Chondrocyte (in vitro differentiated cells): ENCODE measurements at places on chromosomes 16 and 17. TPM values are rescaled to one million over a fixed set of nuclear protein-coding genes. Genes with fewer than 3 reads are reported as not detected.
A peak's percentile ranks its signal among the peaks of the same experiment; 100 is the strongest.

Gene TP53TG3
- total RNA-seq = not detected in 3 replicates

GRCh38 chr16:77794586-77794985 lies 6.2 kb downstream of the VAT1L start:
- H3K27me3 ChIP-seq = peaks cover 36% of the 10 kb centered on the region
- no peak for DNase-seq
- no peaks in the 10 kb centered on the region for H3K36me3 ChIP-seq

Gene ADAP2
- 0.32 to 1.3 TPM (median 0.64 TPM) in 3 replicates for total RNA-seq

DNA sequence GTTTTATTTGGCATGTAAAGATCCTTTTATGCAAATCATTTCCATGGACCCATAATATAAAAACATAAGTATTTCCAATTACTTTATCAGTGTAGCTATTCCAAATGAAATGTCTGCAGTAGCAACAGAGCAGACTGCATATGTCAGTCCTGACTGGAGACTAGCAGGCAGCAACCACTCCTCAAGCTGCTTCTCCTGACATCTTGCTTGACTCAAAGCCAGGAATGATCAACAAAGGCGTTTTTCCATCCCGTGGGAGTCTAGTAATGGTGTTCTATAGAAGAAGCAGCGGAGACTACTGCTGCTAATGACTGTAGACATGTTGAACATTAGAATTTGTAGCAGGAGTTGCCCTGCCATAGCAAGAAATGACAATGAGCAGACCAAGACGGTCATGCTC lies 73.2 kb upstream of the AKTIP start:
- no peaks in the 10 kb centered on the region for H3K4me1 ChIP-seq
- H3K4me3 ChIP-seq = no peak overlapping the region
- peaks cover 8% of the 10 kb centered on the region for H3K36me3 ChIP-seq

GRCh38 chr17:81328978-81329926 lies 34.1 kb upstream of the SLC38A10 start:
- no peaks in the 10 kb centered on the region for H3K36me3 ChIP-seq
- peaks cover 33% of the 10 kb centered on the region for H3K4me1 ChIP-seq
- H3K27ac ChIP-seq = peak overlapping the region; percentile 83

DNA sequence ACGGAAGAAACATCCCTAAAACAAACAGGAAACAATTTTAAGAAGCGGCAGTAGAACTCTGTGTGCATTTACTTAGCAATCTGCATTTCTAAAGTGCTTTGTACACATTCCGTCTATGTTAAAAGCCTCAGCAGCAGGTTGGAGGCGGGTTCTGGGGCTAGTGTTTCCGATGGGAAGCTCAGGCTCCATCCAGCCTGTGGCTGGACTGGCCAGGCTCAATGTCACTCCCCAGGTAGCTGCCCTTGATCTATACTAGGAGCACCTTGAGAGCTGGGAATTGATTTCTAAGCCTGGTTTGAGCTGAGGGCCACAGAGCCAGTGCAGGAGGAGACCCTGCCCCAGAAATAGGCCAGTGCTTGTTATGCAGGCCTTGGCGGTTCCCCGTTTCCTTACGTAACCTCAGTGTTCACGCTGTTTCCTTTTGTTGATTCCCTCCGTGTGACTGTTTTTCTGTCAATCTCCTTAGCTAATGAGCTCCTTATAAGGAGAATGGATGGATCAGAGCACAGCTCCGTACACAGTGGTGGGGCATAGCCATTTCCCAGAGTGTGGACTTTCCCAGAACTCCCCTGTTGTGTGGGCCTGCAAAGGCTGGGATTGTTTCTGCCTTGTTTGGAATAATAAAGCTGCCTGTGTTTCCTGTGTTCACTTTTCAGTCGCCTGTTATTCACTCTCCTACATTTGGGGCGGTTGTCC lies 21.4 kb downstream of the ADORA2B start:
- H3K27ac ChIP-seq = peak overlapping the region; percentile 82
- H3K36me3 ChIP-seq = peaks cover 4% of the 10 kb centered on the region
- peaks cover 40% of the 10 kb centered on the region for H3K4me1 ChIP-seq
- no peak for DNase-seq

DNA sequence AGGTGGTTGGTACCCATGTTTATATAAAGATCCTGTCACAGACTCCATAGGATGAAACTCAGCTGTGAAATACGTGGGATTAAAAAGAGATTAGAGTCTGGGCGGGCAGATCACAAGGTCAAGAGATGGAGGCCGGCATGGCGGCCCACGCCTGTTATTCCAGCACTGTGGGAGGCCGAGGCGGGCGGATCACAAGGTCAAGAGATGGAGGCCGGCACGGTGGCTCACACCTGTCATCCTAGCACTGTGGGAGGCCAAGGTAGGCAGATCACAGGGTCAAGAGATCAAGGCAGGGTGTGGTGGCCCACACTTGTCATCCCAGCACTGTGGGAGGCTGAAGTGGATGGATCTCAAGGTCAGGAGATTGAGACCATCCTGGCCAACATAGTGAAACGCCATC lies 3.9 kb downstream of the ANAPC11 start:
- H3K4me3 ChIP-seq = no peak overlapping the region
- no peak for DNase-seq
- no peak overlapping the region for H3K27ac ChIP-seq
- H3K27me3 ChIP-seq = no peaks in the 10 kb centered on the region
- peaks cover 27% of the 10 kb centered on the region for H3K4me1 ChIP-seq

GRCh38 chr17:57919918-57920317 lies 35.3 kb downstream of the CUEDC1 start:
- H3K4me3 ChIP-seq = no peak overlapping the region
- peaks cover 2% of the 10 kb centered on the region for H3K36me3 ChIP-seq
- peaks cover 62% of the 10 kb centered on the region for H3K4me1 ChIP-seq

Gene HMOX2
- 45.9 to 69.4 TPM (median 46.4 TPM) in 3 replicates for total RNA-seq

DNA sequence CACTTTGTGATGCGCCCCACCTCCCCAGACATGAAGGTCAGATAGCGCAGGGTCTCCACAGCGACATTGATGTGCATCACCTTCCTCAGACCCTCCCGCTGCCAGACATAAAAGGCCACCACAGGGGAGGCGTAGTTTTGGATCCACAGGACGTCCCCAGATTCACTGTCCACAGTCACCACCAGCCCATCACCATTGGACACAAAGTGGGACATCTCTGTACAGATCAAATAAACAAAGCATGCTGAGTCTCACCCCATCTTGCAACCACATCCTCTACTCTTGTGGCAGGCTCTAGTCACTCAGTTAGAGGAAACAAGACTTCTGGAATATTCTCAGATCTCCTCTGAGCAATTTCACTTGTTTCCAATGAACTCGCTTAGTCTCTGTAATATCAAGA lies 46.3 kb upstream of the ICAM2 start:
- DNase-seq = no peak
- H3K27me3 ChIP-seq = no peaks in the 10 kb centered on the region
- H3K4me3 ChIP-seq = no peak overlapping the region
- H3K4me1 ChIP-seq = no peaks in the 10 kb centered on the region
- peaks cover 56% of the 10 kb centered on the region for H3K36me3 ChIP-seq
- no peak overlapping the region for H3K27ac ChIP-seq

Gene SIAH1
- 33.8 to 52.0 TPM (median 34.5 TPM) in 3 replicates for total RNA-seq

GRCh38 chr17:67680445-67681224 lies 37.1 kb upstream of the NOL11 start:
- H3K4me1 ChIP-seq = no peaks in the 10 kb centered on the region
- H3K27me3 ChIP-seq = no peaks in the 10 kb centered on the region
- no peak overlapping the region for H3K4me3 ChIP-seq

DNA sequence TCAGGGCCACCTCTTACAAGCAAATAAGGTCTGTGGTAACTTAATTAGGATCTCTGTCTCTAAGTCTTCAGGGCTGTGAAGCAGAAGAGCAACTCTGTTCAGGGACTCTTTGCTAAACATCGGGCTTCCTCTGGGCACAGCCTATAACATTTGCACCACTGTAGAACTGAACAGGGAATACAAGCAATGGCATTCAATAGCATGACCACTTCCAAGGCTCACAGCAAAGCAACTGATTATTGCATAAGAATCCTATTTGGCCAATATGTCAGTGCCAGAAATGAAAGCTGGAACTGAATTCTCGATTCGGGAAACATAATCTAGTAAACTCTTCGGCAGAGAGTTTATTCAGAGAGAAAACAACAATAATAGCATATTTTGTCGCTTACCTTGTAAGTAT lies 92.2 kb upstream of the AMZ2 start:
- no peaks in the 10 kb centered on the region for H3K27me3 ChIP-seq
- H3K36me3 ChIP-seq = no peaks in the 10 kb centered on the region
- H3K27ac ChIP-seq = no peak overlapping the region
- H3K4me3 ChIP-seq = no peak overlapping the region

Gene WFDC1
- 3.5 to 5.7 TPM (median 5.6 TPM) in 3 replicates for total RNA-seq

GRCh38 chr16:82082543-82083244 lies 47.6 kb downstream of the HSD17B2 start:
- H3K4me3 ChIP-seq = no peak overlapping the region
- no peaks in the 10 kb centered on the region for H3K36me3 ChIP-seq
- no peaks in the 10 kb centered on the region for H3K4me1 ChIP-seq
- H3K27me3 ChIP-seq = peaks cover 38% of the 10 kb centered on the region

- H3K27me3 ChIP-seq = peaks cover 22% of the 10 kb centered on the region
- H3K4me1 ChIP-seq = no peaks in the 10 kb centered on the region
- no peak for DNase-seq
- H3K4me3 ChIP-seq = no peak overlapping the region
- H3K27ac ChIP-seq = no peak overlapping the region
Observed at GRCh38 chr17:5675625-5676421, 91.5 kb upstream of the NLRP1 start.

GRCh38 chr17:72189768-72190593 lies 69.2 kb downstream of the SOX9 start:
- H3K27me3 ChIP-seq = no peaks in the 10 kb centered on the region
- H3K4me1 ChIP-seq = peaks cover 5% of the 10 kb centered on the region
- H3K4me3 ChIP-seq = no peak overlapping the region
- no peak for DNase-seq

DNA sequence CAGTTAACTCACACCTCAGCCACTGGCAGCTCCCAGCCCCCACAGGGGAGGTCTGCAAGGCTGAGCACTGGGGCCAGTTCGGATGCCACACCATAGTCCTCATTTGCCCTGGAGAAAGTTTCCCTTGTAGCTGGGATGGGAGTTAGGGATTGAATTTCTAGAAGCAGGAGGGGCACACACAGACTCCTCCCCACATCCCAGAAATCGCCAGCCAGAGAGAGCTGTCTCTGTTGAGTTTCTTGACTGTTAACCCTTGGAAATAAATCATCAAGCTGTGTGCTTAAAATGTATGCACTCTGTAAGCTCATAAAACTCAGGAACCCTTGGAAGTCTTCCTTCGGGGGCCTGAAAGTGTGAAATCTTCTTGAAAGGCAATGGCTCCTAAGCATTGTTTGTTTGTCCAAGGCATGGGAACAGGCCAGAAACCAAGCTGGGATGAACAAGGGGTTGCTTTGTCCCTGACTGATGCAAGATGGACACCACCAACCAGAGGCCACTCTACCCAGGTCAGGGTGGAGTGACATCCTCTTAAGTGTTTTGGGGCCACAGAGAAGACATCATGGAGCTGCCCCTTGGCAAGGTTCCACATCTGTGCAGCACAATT lies 394 bp upstream of the PRM3 start:
- H3K36me3 ChIP-seq = no peaks in the 10 kb centered on the region
- H3K4me3 ChIP-seq = no peak overlapping the region
- H3K27me3 ChIP-seq = no peaks in the 10 kb centered on the region

DNA sequence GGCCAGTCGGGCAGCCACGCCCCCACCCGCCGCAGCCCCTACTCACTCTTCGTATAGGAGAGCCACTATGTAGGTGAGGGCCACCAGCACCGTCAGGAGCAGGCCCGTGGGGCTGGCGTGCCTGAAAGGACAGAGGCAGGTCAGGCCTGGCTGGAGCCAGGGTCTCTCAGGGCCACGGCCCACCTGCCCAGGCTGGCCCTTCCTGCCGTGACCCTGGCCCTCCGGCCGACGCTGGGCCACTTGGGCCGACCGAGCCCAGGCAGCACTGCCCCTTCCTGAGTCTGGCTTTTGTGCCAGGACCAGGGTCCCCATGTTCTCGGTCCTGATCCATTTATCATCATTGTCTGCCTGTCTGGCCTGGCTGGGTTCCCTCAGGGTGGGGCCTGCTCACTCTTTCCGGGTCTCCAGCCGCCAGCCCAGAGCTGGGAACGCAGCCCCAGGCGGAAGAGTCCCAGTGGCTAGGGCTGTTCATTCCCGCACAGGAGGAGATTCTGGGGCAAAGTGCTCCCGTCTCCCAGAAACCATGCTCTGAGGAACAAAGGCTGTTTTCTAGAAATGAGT lies 10.1 kb upstream of the RASD1 start:
- H3K4me3 ChIP-seq = no peak overlapping the region
- peaks cover 1% of the 10 kb centered on the region for H3K36me3 ChIP-seq
- DNase-seq = no peak
- H3K27ac ChIP-seq = no peak overlapping the region

Gene ARL5C
- total RNA-seq = 0.25 TPM in 1 of 3 replicates, not detected in the others

DNA sequence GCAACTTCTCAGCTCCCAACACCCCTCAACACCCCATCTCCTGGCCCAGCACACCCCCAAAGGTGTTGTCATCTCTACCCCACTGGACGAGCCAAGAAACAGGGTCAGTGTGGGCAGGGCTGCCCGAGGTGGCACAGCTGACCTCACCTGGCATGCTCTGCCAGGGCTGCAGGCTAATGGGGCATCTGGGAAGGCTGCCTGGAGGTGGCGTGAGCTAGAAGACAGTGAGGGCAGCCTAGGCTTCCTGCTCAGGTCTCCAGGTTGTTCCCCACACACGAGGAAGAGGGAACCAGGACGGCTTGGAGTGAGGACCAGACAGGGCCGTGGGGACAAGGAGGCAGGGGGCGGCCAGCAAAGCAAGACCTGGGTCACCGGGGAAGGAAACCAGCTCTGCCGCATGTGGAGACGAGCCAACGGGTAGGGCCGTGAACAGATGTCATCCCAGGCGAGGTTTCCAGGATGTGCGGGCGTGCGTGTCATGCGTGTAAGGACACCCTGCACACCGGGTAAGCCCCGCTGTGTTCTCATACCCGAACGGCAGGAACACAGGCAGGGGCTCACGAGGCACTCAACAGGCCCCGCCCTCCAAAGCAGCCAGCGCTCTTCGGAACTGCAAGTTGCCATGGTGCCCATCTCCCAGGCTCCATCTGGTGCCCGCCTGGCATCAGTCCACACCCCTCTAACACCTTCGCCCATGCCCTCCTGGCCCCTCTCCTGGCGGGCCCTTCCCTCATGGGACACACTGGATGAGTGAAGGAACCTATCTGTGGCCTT lies 29.6 kb upstream of the PVALEF start:
- no peak overlapping the region for H3K27ac ChIP-seq
- H3K4me3 ChIP-seq = no peak overlapping the region
- no peak for DNase-seq
- H3K4me1 ChIP-seq = no peaks in the 10 kb centered on the region

GRCh38 chr17:9512323-9513168 lies 63.1 kb downstream of the STX8 start:
- peaks cover 12% of the 10 kb centered on the region for H3K36me3 ChIP-seq
- H3K27ac ChIP-seq = peak overlapping the region; percentile 46
- no peak for DNase-seq
- peaks cover 14% of the 10 kb centered on the region for H3K4me1 ChIP-seq

Gene DOC2A
- total RNA-seq = 0.15 to 0.29 TPM in 2 of 3 replicates, not detected in the other
